ENCODE measurements at places on chromosomes 3 and 15. TPM values are rescaled to one million over a fixed set of nuclear protein-coding genes. Genes with fewer than 3 reads are reported as not detected.

- DNase-seq, result no peak
- H3K27ac ChIP-seq, result no peak overlapping the region
- H3K4me1 ChIP-seq, result no peaks in the 10 kb centered on the region
Observed at GRCh38 chr15:32943711-32944110, 225.9 kb downstream of the GREM1 start.

DNA sequence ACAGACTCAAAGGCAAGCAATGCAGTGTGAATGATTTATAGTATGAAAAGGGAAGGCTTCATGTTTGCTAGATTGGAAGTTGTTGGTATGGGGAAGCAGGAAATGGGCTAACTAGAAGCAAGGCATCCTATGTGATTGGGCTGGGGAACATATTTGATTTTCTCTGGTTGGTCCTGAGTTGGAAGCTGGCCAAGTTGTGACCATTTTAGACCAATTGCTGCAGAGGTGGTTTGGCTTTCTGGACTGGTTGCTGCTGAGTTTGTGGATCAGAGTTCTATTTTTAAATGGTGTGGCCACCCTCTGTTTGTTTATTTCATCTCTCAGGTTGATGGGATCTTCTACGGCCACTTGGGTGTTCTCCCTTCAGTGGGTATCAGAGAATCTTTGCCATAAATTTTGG is 39.7 kb downstream of the NUDT16 start:
- no peaks in the 10 kb centered on the region for H3K36me3 ChIP-seq
- no peaks in the 10 kb centered on the region for H3K4me1 ChIP-seq
- no peak overlapping the region for H3K4me3 ChIP-seq
- H3K27me3 ChIP-seq, result no peaks in the 10 kb centered on the region

GRCh38 chr15:50315814-50316630 is 39.0 kb downstream of the GABPB1 start:
- H3K4me3 ChIP-seq, result no peak overlapping the region
- no peaks in the 10 kb centered on the region for H3K36me3 ChIP-seq
- H3K27ac ChIP-seq, result no peak overlapping the region
- H3K27me3 ChIP-seq, result no peaks in the 10 kb centered on the region
- no peak for DNase-seq

- no peaks in the 10 kb centered on the region for H3K4me1 ChIP-seq
- no peaks in the 10 kb centered on the region for H3K36me3 ChIP-seq
- DNase-seq, result no peak
- no peak overlapping the region for H3K4me3 ChIP-seq
Observed at GRCh38 chr3:16350597-16351318, 85.7 kb downstream of the OXNAD1 start.

Gene IGSF10
- polyA plus RNA-seq, result 27.4 TPM
